ENCODE measurements at places on chromosomes 4 and X.

DNA sequence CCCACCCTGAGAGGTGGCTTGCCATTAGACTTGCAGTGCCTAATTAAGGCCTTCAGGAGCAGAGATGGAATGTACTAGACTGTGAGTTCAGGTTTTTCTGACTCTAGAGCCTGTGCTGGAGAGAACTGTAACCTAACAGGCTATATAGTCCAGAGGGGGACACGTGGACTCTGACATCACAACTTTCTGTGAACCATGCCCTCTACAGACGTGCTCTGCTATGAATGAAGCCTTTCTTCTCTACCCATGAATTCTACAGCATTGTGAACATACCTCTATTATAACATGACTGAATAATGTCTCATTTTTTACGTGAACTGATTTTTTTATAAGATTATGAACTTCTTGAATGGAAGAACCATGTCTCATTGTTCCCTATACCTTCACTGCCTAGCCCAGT lies 68.8 kb downstream of the EVC2 start:
- DNase-seq: no peak

DNA sequence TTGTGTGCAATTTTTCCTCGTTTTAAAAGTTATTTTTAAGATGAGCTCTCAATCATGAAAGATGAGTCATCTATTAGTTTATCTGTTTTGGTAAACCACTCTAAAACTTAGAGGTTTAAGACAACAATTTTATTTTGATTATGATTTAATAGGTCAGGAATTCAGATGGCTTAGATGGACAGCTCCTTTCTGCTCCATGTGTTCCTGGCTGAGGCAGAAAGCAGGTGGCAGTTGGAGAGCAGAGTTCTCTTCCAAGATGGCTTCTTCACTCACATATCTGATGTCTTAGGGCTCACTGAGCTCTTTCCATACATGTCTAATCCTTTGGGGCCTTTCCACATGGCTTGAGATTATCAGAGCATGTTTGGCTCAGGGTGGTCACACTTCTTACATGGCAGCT lies 48.3 kb upstream of the GRPR start:
- no peak for DNase-seq

- no peak for DNase-seq
These were observed 4.1 kb downstream of the HDAC8 start for GRCh38 chrX:72568406-72569092.

DNA sequence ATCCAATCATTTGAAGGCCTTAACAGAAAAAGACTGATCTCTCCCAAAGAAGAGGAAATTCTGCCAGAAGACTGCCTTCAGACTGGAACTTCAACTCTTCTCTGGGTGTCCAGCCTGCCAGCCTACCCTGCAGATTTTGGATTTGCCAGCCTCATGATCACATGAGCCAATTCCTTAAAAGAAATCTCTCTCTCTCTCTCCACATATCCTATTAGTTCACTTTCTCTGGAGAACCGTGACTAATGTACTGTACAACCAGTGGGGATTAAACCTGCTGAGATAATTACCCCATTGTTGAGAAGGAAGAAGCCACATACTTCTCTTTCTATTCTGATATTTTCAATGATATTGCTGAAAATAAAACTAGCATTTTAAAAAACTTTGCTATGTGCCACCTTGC lies 711.3 kb upstream of the AMOT start:
- no peak for DNase-seq

GRCh38 chr4:8191136-8191747 lies 7.8 kb upstream of the SH3TC1 start:
- no peak for DNase-seq

DNA sequence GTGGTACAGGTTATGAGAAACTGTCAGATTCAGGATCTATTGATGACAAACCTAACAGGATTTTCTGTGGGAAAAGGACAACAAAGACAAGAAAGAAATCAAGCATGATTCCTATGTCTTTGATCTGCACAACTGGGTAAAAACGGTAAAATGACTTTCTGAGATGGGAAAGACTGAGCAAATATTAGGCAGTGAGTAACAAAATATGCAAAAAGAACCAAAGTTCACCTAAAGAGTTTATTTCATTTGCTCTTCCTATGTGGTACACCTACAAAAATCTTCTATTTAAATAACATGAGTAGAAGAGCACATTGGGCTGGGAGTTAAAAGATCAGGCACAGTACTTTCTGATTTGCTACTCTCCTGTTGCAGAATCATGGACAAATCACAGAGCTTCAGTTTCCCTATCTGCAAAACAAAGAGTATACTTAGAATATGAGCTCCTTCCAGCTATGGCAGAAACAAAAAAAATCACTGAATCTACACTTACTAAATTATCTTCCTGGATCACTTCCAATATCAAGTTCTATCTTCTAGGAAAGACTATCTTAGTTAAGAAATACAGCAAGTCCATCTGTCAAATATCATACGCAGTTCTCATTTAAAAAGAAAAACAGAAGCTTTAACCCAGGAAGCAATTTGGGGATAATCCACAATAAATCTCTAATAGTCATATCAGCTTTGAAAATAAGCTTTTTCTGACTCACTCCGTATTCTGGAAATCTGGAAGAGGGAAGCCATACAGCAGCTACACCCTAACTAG lies 37.4 kb downstream of the NFXL1 start:
- no peak for DNase-seq

DNA sequence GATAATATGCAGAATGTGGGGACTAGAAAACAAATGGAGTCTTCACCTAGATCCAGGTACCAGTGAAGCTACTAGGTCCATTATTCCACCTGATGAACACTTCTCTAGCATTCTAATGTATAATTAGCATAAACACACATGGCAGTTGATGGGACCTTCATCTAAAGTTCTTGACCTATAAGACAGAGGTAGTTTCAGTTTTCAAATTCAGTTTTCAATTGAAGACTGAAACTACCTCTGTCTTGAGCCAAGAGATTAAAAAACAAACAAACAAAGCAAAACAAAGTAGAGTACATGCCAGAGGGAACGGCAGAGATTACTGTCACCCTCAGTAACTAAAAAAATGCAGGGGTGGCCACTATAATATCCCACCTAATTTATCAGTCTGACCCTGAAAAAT lies 199.9 kb upstream of the NEIL3 start:
- DNase-seq: no peak

- DNase-seq: no peak
These were observed 2.0 kb upstream of the METAP1 start for GRCh38 chr4:98993419-98994071.

- DNase-seq: no peak
These were observed 930.7 kb upstream of the PCDH10 start for GRCh38 chr4:132218406-132218805.

Measured in fibroblast of skin of abdomen (primary cell).